NCI-H1930 (cell line): ENCODE measurements at places on chromosomes 12 and 14.

GRCh38 chr12:20097626-20098025 lies 270.7 kb upstream of the PDE3A start:
- no peak for DNase-seq

DNA sequence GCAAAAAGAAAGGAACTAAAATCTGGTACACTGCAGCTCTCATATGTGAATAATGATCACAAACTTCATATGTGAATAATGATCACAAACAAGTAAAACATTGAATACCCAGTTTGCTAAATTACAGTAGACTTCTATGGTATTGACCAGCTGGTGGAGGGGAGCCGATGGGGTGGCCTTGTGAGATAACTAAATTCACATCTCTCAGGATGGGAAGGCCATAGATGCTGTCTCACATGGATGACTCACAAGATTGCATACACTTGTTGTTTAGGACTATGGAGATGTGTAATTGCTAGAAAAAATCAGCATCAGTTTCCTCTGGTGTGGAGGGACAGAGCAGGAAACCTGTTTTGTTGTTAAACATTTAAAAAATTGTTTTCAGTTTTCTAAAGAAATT lies 49.2 kb downstream of the ACACB start:
- DNase-seq, result no peak

DNA sequence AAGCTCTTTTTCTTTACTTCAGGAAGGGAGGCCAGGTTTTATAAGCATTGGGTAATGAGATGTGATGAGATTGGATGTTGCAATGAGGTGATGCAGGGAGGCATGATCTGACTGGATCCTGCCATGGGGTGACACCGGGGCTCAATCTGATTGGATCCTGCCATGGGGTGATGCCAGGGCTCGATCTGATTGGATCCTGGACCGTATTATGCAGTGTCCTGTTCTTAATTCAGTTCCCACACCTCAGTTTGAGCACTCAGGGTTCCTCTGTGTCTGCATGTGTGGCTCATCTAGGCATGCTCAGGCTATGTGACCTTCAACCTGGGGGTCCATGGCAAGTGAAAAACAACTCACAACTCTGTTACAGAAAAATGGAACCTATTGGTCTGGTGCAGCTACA lies 166.4 kb downstream of the SLC15A4 start:
- DNase-seq, result no peak

GRCh38 chr12:57047981-57048380 lies 1.9 kb downstream of the MYO1A start:
- DNase-seq, result no peak

DNA sequence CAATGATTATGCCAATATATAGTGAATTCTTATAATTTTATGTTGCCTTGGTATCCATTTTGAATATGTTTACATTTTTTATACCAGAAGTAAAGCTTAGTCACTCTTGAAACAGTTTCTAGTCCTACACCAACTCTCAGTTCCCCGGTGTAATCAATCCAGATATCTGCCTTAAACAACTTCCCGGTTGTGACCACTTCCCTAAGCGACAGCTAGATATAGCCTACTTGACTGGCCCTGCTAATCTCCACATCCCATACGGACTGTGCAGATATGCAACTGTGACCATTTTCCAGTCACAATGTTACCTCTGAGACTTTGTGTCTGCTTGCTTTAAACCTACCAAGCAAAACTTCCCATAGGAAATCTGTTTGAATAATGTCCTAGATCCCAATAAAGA lies 1551.5 kb upstream of the SEL1L start:
- no peak for DNase-seq

DNA sequence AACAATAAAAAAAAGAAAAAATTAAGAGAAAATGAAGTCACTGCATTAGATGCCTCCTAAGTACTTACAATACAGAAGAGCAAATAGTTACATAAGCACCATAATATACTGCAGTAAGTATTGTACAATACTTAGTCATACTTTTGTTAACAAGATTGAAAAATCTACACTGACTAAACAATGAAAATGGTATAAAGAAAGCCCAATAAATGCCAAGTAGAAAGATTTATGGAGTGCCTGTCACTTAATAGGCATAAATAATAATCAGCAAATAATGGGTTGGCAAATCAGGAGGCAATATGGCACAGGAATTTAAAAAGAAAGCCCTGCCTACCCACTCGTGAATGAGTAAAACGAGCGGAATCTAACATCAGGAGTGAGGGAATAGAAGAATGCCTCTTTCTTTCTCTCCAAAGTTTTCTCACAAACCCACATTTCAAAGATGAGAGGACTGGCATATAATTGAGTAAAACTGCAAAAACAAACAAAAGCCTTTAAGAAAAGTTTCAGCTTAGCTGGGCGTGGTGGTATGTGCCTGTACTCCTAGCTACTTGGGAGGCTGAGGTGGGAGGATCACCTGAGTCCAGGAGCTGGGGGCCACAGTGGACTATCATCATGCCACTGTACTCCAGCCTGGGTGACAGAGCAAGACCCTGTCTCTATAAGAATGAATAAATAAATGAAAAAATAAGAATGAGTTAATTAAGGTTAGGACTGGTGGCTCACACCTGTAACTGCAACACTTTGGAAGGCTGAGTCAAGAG lies 36.1 kb downstream of the CRY1 start:
- no peak for DNase-seq

DNA sequence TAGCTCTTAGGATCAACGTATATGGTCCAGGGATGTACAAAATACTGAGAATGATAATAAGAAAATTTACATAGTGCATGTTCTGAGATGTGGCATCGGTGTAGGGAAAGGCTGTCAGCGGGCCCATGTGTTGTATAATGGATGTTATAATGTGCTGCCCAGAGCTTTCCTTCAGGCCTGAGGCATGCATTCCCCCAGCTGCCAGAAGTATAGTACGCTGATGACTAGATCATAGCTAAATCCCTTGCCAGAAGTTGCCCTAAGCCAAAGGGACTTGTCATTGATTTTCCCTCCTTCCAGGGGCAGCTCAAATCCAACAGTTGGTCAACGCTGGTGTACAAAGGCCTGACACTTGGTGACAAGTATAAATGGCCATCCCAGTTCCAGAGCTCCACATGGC lies 6.5 kb upstream of the OR11G2 start:
- no peak for DNase-seq

DNA sequence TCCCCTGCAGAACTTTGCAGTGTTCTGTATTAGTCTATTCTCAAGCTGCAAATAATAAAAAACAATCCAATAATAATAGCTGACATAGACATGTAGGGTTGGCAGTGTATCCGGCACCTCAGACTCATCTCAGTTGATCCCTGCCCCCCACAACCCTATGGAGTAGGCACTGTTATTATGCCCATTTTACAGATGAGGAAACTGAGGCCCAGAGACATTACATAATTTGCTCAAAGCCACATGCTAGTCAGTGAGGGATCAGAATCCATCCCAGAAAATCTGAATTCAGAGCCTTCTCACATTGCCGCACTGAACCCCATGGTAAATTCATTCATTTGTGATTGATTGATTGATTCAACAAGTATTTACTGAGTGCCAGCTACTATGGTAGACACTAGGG lies 226.6 kb upstream of the PWP1 start:
- no peak for DNase-seq
